ENCODE measurements at places on chromosomes 2 and 18.

DNA sequence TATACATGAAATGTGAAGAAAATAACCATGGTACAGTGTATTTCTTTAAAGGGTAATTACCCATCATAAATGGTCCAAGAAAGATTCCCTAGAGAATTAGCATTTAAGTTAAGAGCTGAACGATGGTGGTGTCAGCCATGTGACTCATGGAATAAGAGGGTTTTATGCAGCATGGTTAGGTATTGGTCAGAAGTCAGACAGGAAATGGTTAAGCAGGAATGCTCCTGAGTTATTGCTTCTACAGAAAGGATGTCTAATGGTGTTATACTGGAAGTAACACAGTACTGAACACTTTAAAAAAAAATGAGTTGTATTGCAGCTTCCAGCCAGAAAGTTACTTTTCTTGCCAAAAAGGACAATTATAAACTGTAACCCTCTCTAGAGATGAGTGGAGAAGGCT lies 72.7 kb upstream of the UBE2E3 start:
- DNase-seq, result no peak

- DNase-seq, result no peak
Observed at GRCh38 chr2:235654103-235654813, 160.4 kb downstream of the AGAP1 start.

DNA sequence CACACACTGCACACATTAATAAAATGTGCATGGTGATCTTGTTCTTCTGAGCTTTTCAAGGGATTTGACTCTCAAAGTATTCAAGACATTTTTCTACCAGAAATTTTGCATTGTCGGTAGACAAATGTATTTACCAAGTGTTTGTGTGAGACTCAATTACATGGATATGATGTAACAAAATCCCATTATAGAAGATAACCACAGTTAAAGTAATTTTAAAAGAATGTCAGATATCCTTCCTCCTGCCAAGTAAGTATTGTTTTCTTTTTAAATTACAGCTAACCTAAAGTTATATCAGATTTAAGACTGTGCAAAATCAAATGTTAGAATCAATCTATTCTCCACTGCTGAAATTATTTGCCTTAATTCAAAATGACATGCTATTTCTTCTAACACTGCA lies 1344.5 kb upstream of the CHAC2 start:
- DNase-seq, result no peak

DNA sequence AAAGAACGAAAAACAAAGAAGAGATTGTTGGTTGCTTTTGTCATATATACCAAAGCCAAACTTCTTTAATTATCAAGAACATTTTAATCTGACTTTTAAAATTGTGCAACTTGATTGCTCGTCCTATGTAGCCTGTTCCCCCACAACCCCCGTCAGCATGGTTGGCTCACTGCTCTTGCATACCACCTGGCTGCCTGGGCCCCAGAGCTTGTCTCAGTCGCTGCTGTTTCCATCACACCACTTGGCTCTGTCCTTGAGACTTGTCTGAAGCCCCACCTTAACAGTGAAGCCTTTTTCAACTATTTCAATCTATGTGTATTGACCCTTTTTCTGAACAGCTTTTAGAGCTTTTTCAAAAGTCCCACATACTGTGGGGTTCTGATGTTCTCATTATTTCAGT lies 270.8 kb downstream of the ZNF407 start:
- DNase-seq, result no peak

- DNase-seq, result no peak
Observed at GRCh38 chr18:61838521-61838920, 54.3 kb downstream of the RNF152 start.

GRCh38 chr2:66761826-66762225 lies 326.9 kb downstream of the MEIS1 start:
- no peak for DNase-seq

- DNase-seq, result no peak
Observed at GRCh38 chr18:75612456-75612855, 185.0 kb upstream of the SMIM21 start.

DNA sequence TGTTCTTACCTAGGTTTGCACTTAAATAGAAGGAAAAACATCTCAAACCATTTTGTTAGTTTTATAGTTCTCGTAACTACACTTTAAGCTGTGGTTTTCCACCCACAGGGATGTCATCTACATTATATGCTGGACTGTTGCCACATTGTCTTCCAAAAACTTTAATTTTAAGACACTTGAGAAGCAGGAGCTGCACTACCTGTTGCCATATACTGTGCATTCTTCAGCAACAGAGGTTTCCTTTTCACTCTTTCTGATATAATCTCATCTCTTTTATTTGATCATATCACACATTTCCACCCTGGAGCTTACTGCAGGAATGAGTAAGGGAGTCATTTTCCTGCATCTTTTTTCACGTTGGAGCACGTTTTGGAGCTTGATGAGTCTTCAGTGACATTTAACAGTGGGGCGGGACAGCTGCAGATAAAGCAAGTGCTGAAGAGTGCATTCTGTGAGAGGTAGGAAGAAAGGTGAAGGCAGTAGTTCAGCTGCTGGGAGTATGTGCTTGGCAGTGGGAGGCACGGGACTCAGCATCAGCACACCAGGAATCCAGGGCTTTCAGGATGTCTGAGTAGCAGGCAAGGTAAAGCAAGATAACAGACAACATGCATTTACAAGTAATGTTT lies 3.8 kb downstream of the LIMS1 start:
- DNase-seq, result no peak

- no peak for DNase-seq
Observed at GRCh38 chr2:60453301-60453700, 100.2 kb downstream of the BCL11A start.

GRCh38 chr2:230161184-230161583 lies 58.6 kb downstream of the SP110 start:
- DNase-seq, result peak; percentile 76

- peak; percentile 58 for DNase-seq
Observed at GRCh38 chr2:163906410-163906809, 170.6 kb upstream of the FIGN start.

DNA sequence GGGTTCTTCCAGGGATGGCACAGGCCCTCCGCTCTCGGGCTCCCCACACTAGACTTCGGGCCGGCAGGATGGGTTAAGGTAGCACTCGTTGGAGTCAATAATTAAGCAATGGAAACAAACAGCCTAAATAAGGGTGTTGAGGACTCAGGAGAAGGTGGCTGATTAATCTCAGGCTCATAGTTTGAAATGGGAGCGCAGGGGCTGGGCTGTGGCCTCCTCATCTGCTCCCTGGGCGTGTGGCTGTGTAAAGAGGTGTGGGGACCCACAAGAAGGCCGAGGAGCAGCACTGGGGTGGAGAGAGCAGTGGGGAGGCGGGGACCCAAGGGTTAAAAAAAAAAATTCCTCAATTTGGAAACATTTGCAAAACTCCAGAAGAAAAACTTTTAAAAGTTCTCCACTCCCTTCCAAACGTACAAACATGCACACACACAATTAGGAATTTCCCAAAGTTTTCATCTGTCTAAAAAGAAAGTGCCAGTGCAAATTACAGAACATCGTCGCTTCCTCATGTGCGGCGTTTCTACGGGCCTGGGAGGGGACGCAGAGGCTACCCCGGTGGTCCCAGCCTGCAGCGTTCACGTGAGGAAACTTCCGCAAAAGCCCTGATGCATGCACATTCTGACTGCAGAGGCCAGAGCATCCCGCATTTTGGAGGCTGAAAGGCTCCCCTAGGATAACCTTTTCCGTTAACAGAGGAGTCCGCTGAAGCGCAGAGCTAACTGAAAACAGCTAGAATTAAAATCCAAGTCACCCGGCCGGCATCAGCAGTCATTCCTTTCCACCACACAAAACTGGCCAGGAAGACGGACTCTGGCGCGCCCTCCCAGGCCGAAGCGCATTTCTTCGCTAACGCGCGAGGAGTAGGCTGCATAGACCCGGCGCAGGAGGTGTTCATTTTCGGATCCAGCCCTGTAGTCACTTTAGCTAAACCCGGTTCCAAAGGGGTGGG lies 1.0 kb upstream of the TUBB6 start:
- DNase-seq, result peak; percentile 79

DNA sequence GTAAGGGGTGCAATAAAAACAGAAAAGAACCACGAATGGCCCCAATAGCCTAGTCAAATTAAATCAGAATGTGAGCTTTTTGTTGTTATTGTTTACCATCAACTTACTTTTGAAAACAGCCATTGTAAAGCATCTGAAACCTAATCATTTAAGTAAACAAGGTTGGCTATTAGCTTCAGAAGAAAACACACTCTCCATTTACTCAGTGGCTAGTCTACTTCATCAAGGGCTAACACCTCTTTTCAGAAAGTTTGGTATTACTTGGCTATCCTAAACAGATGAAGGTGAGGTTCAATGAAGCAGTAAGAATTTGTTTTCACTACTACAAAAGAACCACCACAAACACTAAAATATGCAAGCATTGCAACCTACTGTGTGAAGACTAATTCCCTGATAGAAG lies 398.0 kb downstream of the CDH2 start:
- DNase-seq, result no peak

All from NB4 (cell line).